ENCODE measurements at places on chromosomes 3 and 15.

DNA sequence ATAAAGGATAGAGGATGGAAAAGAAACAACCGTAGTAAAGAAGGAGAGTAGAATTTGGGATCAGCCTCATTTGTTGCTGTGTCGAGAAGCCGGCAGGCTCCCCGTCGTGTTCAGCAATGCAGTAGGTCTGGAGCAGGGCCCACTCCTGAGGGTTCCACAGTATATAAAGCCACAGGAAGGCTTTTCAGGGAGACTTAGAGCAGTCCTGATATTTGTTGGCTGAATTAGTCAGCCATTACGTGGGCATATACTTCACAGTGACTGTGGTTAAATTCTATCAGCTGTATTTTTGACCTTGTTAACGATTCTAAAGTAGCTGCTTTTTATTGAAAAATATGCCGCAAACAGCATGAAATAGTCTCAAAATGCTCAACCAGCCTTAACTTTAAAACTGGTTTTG lies 149.5 kb downstream of the ITPR1 start:
- no peak for DNase-seq

GRCh38 chr15:57094321-57095257 lies 176.1 kb downstream of the TCF12 start:
- DNase-seq: no peak

GRCh38 chr15:52291204-52291603 lies 4.4 kb downstream of the MYO5C start:
- no peak for DNase-seq

DNA sequence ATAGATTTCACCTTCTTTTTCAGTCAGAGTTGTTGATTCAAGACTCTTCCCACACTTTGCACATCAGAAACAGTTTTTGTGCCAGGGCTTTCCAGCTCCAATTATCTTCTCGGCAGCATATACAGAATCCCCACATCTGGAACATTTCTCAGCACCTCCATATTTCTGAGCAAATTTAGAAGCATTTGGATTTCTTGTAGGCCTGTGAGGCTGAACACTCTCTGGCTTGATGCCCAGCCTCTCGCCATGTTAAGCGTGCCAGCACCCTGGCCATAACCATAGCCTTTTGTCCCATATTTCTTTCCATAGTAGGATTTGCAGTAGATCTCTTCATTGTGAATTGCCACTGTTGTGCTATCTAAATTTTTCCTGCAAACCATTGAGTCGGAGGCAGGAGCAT lies 28.3 kb downstream of the CD80 start:
- DNase-seq: no peak

DNA sequence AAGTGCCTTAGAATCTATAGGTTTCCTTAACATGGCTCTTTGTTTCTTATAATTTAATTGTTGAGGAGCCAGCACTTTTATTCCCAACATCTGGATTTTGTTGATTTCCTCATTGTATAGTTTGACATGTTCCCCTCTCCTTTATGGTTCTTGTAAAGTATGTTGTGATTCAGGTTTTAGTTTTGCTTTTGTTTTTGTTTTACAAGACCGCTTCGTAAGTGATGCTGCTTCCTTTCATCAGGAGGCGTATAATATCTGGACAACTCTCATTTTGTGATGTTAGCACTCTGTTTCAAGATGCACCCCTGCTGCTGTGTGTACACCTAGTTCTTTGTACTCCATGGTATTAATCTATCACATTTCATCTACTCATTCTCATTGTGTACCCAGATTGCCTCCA lies 48.7 kb downstream of the SLC49A4 start:
- no peak for DNase-seq

- peak; percentile 63 for DNase-seq
These were observed 58.5 kb upstream of the FAM174B start for GRCh38 chr15:92714077-92714476.

DNA sequence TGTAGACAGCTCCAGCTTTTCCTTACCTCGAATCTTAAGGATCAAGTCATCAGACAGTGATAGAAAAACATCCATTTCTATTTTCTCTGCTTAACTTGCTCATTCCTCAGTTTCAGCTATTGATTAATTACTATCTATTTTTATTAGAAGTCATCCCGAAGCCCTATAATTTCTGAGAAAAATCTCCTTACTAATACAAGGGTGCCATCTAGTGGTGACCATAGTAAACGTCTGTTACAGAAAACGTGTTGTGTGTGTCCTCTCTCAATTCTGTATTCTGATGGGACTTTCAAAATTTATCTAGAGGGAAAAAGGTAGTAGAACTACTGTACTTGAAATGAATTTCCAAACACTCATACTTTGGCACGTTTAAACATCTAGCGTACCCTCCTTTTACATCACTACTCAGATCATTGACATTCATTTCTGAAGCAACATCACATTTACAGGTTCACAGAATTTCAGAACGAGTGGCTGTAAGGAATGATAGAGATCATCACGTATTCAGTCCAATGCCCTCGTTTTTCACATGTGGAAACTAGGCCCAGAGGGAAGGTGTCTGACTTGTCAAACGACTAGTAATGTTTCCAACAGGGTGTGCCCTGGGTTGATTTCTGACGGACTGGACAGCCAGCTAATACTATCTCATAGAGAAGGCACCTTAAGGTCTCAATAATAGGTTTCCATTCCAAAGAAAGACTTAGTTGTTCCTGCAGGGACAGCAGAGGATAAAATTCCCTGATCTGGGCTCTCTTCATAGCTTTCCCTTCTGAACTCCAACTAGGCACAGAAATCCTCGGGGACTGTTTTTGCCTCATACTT lies 25.6 kb downstream of the HACD2 start:
- peak; percentile 42 for DNase-seq

DNA sequence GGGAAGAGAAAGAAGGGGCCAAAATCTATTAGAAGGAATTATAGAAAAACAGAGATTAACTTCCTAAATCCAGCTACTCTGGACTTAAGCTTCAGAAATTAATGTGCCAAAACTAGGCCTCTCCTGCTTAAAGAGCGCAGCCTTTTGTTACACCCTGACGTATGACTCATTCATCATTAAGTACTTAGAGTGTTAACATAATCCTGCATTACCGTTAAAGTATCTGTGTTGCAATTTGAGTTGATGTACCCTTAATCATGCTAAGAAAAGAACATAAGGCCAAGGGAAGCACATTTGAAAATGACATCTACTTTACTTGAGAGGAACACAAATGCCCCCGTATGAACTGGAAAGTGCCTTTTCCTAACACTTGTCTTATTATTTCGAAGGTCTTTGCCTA lies 7.9 kb downstream of the HTR3D start:
- no peak for DNase-seq

- DNase-seq: peak; percentile 89
These were observed 27.6 kb downstream of the TBC1D2B start for GRCh38 chr15:78049691-78050440.

- no peak for DNase-seq
These were observed 19.6 kb downstream of the HACL1 start for GRCh38 chr3:15581471-15582394.

GRCh38 chr15:78909791-78910228 lies 35.0 kb downstream of the CTSH start:
- DNase-seq: peak; percentile 47

- no peak for DNase-seq
These were observed 46.0 kb downstream of the GALK2 start for GRCh38 chr15:49215768-49216739.

GRCh38 chr3:129240436-129240835 lies 9.0 kb upstream of the COPG1 start:
- peak; percentile 43 for DNase-seq

DNA sequence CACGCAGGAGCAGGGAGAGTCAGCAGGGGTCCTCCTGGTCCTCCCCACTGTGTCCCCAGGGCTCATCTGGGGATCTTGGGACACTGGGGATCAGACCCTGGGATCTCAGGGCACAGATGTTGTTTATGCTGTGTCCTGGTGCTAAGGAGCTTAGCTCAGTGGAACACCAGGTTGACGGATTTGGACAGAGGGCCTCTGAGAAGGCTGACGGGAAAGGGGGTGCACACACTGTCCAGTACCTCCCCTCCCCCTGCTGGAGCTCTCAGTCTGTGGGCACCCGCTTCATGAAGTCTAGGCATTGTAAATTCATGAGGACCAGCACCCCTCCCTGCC lies 21.9 kb upstream of the SEMA3F start:
- DNase-seq: no peak

GRCh38 chr3:142726017-142726416 lies 2.2 kb downstream of the TRPC1 start:
- no peak for DNase-seq

DNA sequence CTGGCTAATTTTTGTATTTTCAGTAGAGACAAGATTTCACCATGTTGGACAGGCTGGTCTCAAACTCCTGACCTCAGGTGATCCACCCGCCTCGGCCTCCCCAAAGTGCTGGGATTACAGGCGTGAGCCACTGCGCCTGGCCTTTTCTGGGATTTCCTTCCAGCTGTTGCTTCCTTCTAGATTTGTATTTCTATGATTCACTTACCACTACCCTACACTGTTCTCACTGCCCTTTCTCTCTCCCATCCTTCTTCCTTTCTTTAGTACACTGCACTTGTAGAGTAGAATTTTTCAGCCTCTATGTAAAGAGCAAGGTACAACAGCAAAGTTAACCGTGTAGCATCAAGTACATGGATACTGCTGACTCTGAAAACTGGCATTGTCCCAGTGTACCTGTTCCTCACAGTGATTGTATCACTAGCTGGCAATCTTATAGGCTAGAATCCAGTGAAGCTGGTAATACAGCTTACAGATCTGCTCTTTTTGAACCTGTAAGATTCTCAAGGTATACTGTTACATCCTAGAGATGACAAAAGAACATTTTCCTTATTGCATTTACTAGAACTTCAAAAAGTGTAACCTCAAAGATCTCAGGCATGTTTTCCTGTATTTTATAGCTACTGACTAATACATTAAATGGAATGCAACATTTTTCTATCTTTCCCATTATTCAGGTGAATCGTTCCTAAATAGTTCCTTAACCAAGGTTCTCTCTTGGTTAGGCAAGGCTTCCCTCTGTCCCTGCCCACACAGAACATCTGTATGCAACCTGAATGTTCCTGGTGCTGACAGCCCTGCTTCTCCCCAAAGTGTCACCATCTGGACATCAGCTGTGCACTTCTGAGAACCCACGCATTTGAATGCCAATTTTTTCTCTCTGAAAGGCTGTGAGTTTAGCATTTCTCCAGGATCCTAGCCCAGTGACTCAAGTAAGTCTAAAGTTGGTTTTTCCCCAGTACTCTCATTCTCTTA lies 74.1 kb upstream of the RAP2B start:
- peak; percentile 67 for DNase-seq

DNA sequence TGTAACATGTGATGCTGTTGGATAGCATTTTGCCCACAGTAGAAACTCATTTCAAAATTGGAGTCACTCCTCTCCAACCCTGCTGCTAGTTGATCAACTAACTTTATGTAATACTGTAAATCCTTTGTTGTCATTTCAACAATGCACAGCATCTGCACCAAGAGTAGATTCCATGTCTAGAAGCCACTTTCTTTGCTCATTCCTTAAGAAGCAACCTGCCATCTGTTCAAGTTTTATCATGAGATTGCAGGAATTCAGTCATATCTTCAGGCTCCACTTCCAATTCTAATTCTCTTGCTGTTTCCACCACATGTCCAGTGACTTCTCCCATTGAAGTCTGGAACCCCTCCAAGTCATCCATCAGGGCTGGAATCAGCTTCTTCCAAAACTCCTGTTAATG lies 42.9 kb downstream of the AKAP13 start:
- no peak for DNase-seq

DNA sequence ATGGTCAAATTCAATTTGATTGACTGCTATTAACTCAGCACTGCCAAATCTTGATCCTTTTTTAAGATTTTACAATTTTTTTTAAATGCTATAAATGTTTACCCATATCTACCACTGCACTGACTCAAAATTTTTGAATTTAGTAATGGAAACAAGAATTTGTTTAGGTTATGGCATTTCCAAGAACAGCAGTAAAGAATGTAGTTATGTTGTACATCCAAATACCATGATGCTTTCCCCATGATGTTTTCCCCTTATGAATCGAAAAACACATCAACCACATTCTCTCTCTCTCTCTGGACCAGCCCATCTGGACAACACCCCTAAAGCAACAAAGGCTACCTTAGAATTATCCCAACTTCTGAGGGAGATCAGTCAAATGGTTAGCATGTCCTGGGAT lies 14.2 kb downstream of the CHRM5 start:
- DNase-seq: no peak

DNA sequence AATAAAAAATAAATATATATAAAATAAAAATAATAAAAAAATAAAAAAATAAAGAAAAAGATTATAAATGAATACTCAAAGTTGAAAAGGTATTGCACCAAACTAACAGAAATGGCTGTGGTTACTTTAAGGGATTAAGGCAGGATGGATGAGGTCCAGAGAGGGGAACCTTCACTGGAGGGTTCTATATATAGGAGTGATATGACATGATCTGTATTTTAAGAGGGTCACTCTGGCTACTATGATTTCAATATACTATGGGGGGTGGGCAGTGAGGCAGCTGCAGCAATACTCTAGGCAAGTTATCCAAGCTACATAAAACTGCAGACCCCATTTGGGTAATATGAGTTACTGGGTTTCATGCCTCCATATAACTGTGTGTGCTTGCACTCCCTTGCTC lies 24.6 kb downstream of the ACAD11 start:
- DNase-seq: no peak

GRCh38 chr3:190130696-190131095 lies 10.0 kb upstream of the P3H2 start:
- peak; percentile 40 for DNase-seq

DNA sequence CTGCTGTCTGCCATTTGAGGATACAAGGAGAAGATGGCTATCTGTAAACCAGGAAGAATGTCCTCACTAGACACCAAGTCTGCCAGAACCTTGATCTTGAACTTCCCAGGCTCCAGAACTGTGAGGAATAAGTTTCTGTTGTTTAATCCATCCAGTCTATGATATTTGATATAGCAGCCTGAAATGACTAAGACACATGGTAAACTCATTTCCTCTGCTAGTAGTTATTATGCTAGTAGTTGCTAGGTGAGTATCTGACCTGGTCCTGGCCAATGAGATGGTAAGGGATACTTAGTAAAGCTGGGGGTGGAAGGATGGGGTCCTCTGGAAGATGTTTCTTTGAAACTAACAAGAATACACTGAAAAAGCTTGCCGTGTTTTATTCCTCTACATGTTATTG lies 280.7 kb upstream of the ARHGEF26 start:
- no peak for DNase-seq

GRCh38 chr3:158483701-158484235 lies 87.2 kb upstream of the MLF1 start:
- DNase-seq: peak; percentile 10

- peak; percentile 88 for DNase-seq
These were observed 41.8 kb downstream of the ITGA11 start for GRCh38 chr15:68389936-68390817.

- DNase-seq: peak; percentile 34
These were observed at the start of gene ISLR2 for GRCh38 chr15:74130155-74130848. TSS of gene ISLR2 (plus strand) at chr15:74130586. CDS start at chr15:74132755, 2,169 bp downstream.
